ENCODE measurements at places on chromosomes 7 and 10.

DNA sequence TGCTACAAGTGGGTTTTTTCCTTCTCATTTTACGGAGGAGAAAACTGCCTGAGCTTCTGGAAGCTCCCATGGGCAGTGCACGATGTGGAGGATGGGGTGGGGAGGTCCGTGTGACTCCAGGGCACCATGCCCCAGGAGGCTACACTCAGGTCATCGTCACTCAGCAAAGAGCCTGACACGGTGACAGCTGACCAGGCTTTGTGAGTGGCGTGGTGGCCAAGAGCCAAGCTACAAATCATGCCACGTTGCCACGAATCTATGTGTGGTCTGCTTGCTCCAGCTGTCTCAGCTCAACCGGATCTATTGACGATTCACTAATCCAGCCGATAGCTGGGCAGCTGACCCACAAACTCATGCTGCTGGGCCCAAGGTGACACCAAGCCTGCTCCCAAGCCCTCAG, 27.6 kb upstream of the C10orf71 start:
- no peak for DNase-seq

GRCh38 chr7:150978126-150978789, at the start of gene KCNH2:
KCNH2 (minus strand) TSS chr7:150978321; CDS start chr7:150977913, 408 bp downstream.
- DNase-seq, result no peak

- DNase-seq, result no peak
Observed at GRCh38 chr10:11178606-11179515, 161.2 kb downstream of the CELF2 start.

- DNase-seq, result no peak
Observed at GRCh38 chr10:94000638-94001415, 7.1 kb downstream of the PLCE1 start.

DNA sequence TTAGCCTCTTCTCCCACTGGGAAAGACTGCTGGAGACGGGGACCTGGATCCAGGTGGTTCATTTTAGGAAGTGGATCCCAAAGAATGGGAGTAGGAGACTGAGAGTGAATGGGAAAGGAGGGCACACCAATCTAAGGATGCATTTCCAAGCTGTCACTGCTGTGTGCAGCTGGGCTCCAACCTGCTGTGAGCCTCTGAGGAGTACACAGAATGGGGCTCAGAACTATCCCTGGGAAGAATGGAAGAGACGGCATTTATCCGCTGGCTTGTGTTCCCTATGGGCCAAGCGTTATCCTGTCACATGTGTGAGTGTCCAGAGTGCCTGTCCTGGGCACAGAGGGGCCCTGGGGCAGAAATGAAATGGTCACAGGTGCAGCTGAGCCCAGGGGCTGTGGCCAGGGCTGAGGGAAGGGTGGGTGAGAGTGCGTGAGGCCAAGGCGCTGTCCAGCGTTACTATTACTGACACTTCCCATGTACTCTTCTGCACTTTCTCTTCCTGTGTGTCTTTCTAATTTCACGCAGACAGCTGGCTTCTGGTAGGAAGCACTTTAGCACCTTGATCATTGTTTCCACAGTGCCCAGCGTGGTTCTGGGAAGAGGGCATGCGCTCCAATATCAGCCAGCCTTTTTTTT, 35.4 kb upstream of the PODXL start:
- no peak for DNase-seq

GRCh38 chr10:68684413-68684812, 36.6 kb upstream of the CCAR1 start:
- no peak for DNase-seq

DNA sequence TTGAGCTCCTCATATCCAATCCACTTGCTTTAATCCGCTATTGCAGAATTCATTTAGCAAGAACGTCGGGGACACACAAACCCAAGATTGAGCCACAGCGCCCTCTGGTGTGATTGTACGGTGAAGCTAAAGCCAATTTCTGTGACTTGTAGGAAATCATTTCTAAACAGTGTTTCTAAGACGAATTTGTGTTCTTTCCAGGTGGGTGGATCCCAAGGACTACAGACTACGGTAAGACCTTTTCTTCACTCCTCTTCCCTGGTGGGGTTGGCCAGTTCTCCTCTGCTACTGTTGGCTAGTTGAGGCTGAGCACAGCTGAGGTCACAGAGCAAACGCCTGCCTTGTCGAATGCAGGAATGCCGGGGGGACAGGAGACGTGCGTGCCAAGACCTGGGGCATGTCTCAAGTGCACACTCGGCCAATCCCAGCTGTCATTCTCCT, 5.2 kb downstream of the DMBT1 start:
- peak; percentile 73 for DNase-seq

- DNase-seq, result no peak
Observed at GRCh38 chr7:25031007-25031406, 51.0 kb upstream of the OSBPL3 start.

GRCh38 chr10:72729528-72729927, 37.6 kb downstream of the MCU start:
- no peak for DNase-seq

DNA sequence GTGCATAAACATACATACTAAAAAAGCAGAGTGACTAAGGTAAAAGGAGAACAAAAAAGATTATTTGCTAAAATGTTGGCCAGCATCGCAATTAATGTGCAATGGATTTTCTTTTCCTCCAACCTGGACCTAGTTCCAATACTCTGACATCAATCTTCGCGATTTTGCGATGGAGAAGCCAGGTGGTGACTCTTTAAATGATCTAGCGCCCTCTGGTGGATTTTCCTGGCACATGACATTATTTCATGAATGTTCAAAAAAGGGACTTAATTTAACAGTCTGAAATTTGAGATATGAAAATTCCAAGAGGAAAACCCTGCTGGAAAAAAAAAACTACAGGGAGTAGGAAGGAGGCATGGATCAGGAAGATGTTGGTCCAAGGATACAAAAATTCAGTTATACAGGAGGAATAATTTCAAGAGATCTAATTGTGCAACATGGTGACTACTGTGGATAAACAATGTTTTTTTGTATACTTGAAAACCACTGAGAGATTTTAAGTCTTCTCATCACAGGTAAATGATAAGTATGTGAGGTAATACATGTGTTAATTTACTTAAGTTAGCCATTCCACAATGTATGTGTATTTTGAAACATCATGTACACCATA, 4.3 kb upstream of the KCNMA1 start:
- peak; percentile 41 for DNase-seq

GRCh38 chr10:125953778-125954385, 57.5 kb downstream of the FANK1 start:
- DNase-seq, result no peak

DNA sequence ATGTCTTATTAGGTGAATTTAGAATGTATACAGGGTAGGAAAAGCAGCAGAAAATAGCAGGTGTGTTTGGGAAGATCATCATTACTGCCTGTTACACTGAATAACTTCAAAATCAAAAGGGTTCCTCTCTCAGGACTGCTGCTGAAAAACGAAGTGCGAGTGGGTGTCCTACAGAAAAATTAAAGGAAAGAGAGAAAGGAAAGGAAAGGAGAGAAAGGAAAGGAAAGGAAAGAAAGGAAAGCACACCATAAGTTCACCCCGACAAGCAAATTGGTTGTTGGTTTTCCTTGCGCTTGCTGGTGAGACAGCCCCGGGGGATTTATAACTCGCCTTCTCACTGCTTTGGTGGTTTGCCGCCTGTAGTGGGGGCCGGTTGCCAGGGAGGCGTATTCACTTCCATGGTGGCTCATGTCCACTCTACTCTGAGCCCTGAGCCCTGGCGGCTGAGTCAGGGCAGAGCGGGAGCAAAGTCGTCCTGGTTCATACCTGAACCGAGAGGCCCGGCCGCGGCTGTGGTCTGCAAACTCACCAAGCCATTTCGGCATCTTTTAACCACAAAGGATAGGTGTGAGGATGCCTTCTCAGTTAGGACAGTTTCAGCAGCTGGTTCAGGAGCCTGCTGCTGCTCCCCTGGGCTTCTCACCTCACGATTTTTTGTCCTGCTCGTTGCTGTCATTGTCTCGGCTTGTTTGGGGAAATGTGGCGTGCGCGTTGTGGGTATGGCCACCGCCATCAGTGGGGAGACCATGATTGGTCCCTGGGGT, 26.1 kb downstream of the INPP5A start:
- no peak for DNase-seq

- DNase-seq, result no peak
Observed at GRCh38 chr10:102455893-102456471, 4.6 kb upstream of the C10orf95 start.

GRCh38 chr7:39634478-39634805, 11.1 kb downstream of the RALA start:
- DNase-seq, result no peak

DNA sequence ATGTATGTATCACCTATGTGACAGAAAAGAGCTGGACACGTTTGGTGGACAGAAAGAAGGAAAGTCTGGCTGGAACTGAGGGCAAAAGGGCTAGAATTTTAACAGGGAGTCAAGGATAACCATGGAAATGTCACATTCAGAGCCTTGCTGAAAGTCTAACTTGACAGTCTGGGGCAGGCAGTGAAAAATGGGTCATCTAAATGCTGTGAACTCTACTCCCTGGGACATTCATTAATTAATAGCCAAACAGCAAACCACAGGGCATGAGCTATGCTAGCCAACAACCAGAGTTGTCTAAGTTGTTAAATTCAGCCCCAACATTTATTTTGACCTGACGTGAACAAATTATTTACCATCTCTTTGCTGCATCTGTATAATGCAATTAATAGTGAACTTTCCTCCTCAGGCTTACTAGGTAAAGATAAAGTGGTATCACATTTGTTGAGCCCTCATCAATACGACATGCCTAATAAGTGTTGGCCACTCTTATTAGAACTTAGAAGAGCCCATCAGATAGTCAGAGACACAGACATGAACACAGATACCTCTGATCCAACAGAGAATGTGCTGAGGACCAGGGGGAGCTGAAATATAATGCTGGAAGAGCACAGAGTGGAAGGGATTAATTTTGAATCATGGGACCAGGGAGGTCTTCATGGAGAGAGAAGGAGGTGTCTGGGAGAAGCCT, 109.9 kb downstream of the SORCS1 start:
- DNase-seq, result no peak

DNA sequence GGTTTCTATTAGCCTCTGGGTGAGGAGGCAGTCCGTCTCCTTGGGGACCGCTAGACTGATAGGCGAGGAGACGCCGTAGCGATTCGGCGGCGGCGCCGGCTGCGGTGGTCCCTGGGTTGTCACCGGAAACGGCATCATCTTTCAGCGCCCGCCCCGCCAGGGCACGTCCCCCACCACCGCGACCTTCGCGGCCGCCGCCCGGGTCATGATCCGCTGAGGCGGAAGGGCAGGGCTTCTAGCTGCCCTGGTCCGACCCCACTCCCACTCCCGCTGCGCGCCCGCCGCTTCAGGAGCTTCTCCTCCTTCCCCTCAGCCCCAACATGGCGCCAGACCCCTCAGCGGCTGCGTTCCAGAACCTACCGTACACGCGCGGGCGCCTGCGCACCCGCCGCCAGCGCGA, at the start of gene PAPOLB:
TSS of gene PAPOLB (minus strand) at position 358 of the 400 bp plus-strand sequence. CDS start at position 138, 220 bp downstream.
- DNase-seq, result no peak

- no peak for DNase-seq
Observed at GRCh38 chr7:36962367-36962766, 238.1 kb upstream of the AOAH start.

GRCh38 chr10:27794157-27794556, 48.5 kb upstream of the MKX start:
- DNase-seq, result no peak

DNA sequence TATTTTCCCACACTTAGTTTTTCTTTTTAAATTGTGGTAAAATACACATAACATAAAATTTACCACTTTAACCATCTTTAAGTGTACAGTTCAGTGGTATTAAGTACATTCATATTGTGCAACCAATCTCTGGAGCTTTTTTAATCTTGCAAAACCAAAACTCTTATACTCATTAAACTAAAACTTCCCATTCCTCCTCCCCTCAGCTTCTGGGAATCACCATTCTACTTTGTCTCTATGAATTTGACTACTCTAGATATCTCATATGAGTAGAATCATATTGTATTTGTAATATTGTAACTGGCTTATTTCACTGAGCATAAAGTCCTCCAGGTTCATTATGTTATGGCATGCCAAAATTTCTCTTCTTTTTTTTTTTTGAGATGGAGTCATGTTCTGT, 86.4 kb upstream of the JAZF1 start:
- DNase-seq, result no peak

DNA sequence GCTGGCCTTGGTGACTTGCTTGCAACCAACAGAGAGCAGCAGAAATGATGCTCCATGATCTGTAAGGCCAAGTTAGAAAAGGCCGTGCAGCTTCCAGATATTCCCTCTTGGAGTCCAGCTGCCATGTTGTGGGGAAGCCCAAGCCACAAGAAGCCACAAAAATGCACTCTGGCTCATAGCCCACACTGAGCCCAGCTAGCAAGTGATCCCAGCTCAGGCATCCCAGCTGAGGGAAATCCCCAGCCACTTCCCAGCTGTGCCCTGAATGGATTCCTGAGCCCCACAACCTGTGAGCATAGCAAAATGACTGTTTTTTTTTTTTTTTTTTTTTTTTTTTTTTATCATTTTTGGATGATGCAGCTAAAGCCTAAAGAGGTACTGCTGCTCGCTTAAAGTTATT, 11.1 kb upstream of the SDK1 start:
- no peak for DNase-seq

DNA sequence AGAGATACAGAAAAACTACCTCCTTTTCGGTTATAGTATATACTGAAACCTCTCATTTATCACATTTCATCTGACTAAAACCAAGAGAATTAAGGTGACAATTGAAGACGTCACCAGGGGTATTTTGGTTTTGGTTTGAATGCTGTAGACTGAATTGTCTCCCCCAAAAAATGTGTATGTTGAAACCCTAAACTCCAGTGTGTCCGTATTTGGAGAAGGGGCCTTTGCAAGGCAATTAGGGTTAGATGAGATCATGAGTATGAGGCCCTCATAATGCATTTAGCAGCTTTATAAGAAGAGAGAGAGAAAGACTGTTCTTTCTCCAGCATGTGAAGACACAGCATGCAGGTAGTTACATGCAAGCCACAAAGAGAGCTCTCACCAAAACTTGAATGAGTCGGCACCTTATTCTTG, 59.5 kb downstream of the CACNA2D1 start:
- no peak for DNase-seq
